ENCODE measurements at places on chromosomes 4 and X. TPM values are rescaled to one million over a fixed set of nuclear protein-coding genes. Genes with fewer than 3 reads are reported as not detected.

DNA sequence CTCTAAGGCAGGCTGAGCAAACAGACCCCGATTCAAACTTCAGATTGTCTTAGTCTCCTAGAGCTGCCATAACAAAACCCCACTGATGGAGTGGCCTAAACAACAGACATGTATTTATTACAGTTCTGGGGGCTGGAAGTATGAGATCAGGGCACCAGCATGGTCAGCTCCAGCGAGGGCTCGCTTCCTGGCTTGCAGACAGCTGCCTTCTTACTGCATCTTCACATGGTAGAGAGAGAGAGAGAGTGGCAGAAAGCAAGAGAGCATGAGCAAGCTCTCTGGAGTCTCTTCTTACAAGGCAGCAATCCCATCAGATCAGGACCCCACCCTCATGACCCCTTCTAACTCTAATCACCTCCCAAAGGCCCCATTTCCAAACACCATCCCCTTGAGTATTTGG, 22.3 kb upstream of the SORCS2 start:
- no peaks in the 10 kb centered on the region for H3K4me1 ChIP-seq
- no peaks in the 10 kb centered on the region for H3K27me3 ChIP-seq
- H3K27ac ChIP-seq = no peak overlapping the region

DNA sequence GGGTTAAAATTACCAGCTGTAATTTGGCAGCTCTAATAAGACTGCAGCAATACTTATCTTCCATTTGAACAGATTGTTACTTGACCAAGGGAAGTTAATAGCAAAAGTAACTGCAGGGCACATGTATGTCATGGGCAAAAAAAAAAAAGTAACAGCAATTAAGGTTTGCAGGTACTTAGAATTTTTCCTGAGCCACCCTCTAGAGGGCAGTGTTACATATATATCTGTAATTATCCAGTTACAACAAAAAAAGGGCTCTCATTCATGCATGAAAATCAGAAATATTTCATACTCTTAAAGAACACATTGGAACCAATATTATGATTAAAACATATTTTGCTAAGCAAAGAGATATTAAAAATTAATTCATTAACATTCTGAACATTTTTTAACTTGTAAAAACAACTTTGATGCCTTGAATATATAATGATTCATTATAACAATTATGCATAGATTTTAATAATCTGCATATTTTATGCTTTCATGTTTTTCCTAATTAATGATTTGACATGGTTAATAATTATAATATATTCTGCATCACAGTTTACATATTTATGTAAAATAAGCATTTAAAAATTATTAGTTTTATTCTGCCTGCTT, 25.1 kb downstream of the XIAP start:
- H3K4me1 ChIP-seq = no peaks in the 10 kb centered on the region
- H3K27me3 ChIP-seq = no peaks in the 10 kb centered on the region
- peak; percentile 8 for DNase-seq
- H3K27ac ChIP-seq = no peak overlapping the region
- H3K4me3 ChIP-seq = no peak overlapping the region

GRCh38 chr4:178136736-178137345, 694.6 kb upstream of the AGA start:
- no peak for DNase-seq
- no peaks in the 10 kb centered on the region for H3K27me3 ChIP-seq

CASP3 gene
- total RNA-seq = 12.7 TPM

SERTM2 gene
- not detected for total RNA-seq

DNA sequence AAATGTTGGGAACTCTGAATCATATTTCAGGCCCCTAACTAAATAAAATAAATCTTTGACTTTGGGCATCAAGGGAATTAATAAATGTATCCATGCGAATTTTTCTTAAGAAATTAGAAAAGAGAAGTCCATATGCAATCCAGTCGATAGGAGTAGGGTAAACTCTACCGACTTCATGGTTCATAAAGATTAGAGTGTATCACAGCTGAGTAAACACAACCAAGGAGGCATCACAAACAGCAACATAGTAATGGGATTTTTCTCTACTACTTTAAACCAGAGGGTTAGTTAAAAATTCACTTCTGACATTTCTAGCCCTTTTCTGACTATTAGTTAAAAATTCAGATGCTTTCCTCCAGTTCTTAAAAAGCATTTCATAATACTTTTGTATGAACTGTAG, 19.9 kb downstream of the SEPTIN11 start:
- H3K4me3 ChIP-seq = no peak overlapping the region
- peaks cover 34% of the 10 kb centered on the region for H3K4me1 ChIP-seq
- no peak overlapping the region for H3K27ac ChIP-seq
- no peaks in the 10 kb centered on the region for H3K27me3 ChIP-seq
- DNase-seq = no peak

DNA sequence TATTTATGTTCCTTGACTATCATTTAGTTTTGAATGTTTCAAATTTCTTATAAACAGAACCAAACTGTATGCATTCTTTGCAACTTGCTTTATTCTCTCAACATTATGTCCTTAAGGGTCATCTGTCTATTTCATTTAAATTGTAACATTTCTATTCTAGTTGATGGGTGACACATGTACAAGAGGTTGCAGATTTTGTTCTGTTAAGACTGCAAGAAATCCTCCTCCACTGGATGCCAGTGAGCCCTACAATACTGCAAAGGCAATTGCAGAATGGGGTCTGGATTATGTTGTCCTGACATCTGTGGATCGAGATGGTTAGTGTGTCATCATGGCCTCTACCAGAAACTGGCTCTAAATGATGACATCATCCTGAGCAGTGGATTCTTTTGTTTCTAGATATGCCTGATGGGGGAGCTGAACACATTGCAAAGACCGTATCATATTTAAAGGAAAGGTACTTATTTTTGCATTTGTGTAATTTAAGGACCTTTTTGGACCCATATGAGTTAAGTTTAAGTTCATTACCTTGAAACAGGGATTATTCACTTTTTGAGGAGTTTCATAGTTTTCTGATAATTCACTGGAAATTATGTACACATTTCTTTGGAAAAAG, 6.1 kb downstream of the LIAS start:
- peaks cover 14% of the 10 kb centered on the region for H3K4me1 ChIP-seq
- no peak for DNase-seq
- H3K27me3 ChIP-seq = no peaks in the 10 kb centered on the region
- no peak overlapping the region for H3K4me3 ChIP-seq

GRCh38 chr4:163562496-163562895, 68.0 kb downstream of the TMA16 start:
- no peak overlapping the region for H3K4me3 ChIP-seq
- H3K4me1 ChIP-seq = peaks cover 24% of the 10 kb centered on the region
- H3K27ac ChIP-seq = no peak overlapping the region

DNA sequence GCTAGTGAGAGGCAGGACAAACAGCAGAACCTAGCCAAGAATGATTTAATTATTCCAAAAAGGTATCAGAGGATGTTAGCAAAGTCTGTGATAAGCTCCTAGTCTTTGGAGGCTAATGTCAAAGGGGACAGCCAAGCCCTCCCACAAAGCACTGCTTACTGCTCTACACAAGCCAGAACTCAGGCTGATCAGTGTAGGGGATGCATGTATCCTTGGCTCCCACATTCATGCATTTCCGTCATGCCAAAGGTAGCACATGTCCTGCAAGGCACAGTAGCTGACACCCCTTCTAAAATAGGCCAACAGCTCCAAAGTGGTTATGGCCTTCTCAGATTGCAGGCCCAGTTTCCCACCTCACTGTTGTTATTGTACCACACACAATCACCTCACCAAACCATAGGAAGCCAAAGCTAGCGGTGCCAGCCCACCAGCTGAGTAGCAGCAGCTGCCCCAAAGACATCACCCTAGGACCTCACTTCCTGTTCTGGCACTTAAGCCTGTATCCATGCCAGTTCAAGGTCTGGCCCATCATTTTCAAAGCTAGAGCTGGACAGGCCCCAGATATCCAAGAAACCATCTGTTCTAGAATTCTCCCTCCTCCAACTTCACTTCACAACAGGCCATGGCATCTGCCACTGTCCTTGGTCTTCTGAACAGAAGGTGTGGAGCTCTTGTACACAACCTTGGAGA, 40.9 kb downstream of the TSPAN5 start:
- no peaks in the 10 kb centered on the region for H3K27me3 ChIP-seq
- H3K27ac ChIP-seq = no peak overlapping the region
- no peak overlapping the region for H3K4me3 ChIP-seq

Measured in heart right ventricle (tissue), 16 donors.